Immature natural killer cell (primary cell): ENCODE measurements at places on chromosomes 13 and 19.
A peak's percentile ranks its signal among the peaks of the same experiment; 100 is the strongest.

- no peak for DNase-seq
Measured at GRCh38 chr13:52842441-52842840, 6.0 kb downstream of the PCDH8 start.

DNA sequence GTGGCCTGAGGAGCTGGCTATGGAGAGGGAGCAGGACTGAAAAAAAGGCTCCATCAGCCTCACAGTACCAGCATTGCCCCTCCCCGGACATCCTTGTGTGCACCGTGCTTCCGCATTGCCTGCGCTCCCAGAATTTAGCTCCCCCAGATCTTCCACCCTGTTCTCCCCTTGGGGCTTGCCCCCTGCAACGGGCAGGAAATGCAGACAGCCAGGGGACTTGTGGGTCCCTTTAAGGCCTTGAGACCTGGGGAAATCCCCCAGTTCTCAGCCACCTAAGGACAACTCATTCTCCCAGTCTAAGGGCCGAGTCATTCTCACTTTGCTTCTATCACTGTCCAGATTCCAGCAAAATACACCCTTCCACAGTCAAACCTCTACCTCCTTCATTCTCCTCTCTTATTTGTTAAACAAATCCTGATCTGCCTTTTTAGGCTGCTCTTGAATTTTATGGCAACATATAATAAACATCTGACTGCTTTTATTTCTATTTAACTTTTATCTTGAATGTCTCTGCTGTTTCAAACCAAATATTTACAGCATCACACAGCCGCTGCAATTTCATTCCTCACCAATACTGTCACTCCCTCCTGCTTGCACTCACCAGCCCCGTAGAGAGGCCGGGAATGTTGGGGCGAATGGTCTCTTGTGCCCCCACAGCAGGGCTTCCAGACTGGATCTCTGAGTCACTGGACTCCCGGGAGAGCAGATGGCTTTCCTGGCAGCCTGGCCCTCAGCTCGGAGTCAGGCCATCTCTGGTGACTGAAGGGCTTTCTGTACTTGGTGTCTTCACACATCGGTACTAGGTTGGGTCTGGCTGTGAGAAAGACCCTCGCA is 221.9 kb downstream of the TSHZ3 start:
- DNase-seq = no peak

GRCh38 chr19:372306-372890 is 27.8 kb upstream of the MIER2 start:
- DNase-seq = no peak

GRCh38 chr13:73922493-73923393 is 211.5 kb downstream of the KLF12 start:
- no peak for DNase-seq

GRCh38 chr19:2273356-2274184 is 8.4 kb downstream of the PEAK3 start:
- DNase-seq = peak; percentile 83

DNA sequence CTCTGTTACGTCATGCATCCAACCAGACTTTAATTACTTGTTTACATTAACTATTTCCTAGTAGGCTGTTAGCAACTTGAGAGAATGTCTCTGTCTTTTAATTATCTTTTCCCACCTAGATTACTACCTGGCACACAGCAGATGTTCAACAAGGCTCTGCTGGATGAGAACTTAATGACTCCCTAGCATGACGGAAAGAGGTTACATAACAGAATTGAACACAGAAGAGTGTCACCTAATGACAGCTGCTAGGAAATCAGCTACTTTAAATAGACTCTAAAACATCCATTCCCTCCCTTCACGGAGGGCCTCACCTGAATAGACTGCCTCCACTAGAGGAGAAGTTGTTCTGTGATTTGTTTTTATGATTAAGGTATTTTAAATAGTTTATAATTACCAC is 110.8 kb downstream of the TEX29 start:
- no peak for DNase-seq

- DNase-seq = no peak
Measured at GRCh38 chr19:1355568-1356507, 27.9 kb upstream of the NDUFS7 start.

DNA sequence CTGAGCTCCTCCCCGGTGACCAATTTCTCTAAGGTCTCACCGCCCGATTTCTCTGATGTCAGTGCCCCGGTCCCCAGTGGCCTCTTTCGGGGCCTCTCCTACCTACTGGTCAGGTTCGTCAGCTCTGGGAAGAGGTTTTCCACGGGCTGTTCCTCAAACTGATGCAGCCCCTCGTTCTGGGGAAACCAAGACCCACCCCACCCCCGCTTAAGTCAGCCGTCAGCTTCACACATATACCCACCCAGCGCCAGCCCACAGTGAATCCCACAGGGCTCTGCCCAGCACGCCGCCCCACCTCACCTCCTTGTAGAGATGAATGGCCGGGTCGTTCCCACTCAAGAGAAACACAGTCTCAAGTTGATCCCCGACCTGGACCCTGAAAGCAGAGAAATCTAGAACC is 3.4 kb downstream of the KPTN start:
- no peak for DNase-seq

DNA sequence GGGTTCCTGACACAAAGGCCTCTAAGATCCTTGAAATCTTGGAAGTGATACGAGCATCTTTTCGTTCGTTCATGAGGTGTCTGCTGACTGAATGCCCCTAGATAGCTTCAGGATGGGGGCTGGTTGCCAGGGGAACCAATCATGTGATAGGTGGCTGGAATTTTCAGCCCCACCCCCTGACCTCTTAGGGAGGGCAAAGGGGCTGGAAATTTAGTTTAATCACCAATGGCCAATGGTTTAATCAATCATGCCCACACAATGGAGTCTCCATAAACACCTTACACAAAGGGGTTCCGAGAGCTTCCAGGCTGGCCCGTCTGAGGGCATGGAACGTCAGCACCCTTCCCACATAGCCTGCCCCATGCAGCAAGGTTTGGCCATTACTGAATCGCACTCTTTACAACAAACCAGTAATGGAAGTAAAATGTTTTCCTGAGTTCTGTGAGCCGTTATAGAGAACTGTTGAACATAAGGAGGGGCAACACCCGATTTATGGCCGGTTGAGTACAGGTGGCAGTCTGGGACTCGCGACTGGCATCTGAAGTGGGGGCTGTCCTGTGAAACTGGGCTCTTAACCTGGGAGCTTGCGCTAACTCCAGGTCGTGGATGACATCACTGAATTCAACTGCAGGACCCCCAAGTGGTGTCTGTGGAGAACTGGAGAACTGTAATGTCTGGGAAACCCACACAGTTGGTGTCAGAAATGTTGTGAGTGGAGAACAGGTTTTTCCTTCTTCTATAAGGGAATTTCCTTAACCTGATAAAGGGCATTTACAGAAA is 25.6 kb downstream of the MLLT1 start:
- DNase-seq = no peak

DNA sequence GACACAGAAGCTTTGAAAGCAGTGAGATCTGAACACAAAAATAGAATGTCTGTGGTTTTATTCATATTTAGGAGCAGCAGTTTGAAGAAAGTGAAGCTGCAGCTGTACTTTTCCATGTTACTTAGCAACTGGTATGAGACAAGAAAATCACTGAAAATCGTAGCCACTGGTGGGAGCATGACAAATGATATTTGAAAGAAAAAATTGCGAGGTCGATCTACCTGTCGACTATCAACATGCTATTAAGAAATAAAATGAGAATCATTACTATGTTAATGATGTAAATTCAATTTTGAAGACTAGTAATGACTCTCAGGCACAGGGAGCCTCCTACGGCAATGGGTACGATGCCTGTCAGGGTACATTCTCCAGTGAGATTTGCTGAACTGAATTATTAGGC is 436.4 kb downstream of the SLITRK5 start:
- DNase-seq = no peak

GRCh38 chr13:80276371-80277289 is 64.3 kb downstream of the SPRY2 start:
- no peak for DNase-seq

- DNase-seq = no peak
Measured at GRCh38 chr13:113938716-113939115, 35.2 kb downstream of the C13orf46 start.

DNA sequence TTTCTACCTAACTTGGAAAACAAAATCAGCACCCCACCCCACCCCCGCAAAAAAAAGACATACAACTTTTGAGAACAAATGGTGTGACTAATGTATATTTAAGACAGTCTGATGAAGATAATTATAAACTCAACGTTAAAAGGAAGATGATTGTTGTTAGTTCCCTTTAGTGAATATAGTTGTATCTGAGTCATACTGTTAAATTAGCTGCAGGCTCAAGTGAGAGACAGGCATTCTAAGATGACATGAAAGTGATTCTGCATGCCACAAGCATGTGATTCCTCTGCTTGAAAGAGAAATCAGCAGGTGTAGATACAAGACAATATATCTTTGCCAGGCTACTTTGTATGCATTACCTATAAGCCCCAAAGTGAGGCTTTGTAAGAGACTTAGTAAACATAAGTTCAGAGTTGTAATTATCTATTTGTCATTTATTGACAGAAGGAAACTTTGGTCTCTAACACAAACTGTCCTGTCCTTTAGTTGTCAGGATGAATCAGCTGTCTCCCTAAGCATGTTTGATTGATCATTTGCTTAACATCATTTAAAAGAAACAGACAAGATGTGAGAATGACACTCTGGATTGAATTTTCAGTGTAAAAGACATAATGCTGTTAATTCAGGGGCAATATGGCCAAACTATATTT is 319.4 kb upstream of the HTR2A start:
- no peak for DNase-seq

- no peak for DNase-seq
Measured at GRCh38 chr19:53877361-53877766, 4.6 kb upstream of the PRKCG start.
